ENCODE measurements at places on chromosomes 3 and 15. TPM values are rescaled to one million over a fixed set of nuclear protein-coding genes. Genes with fewer than 3 reads are reported as not detected.
A peak's percentile ranks its signal among the peaks of the same experiment; 100 is the strongest.

- H3K27me3 ChIP-seq: peaks cover under 1% of the 10 kb centered on the region
- H3K27ac ChIP-seq: no peak overlapping the region
- H3K4me3 ChIP-seq: no peak overlapping the region
- no peaks in the 10 kb centered on the region for H3K4me1 ChIP-seq
- no peak for DNase-seq
Observed at GRCh38 chr3:122927726-122928125, 99.8 kb downstream of the SEMA5B start.

- H3K27ac ChIP-seq: peak overlapping the region; percentile 42
- H3K36me3 ChIP-seq: peaks cover 62% of the 10 kb centered on the region
- peak overlapping the region; percentile 95 for H3K4me3 ChIP-seq
- peaks cover 70% of the 10 kb centered on the region for H3K4me1 ChIP-seq
- no peaks in the 10 kb centered on the region for H3K27me3 ChIP-seq
Observed at GRCh38 chr15:66389859-66390381, 3.2 kb downstream of the MAP2K1 start.

DNA sequence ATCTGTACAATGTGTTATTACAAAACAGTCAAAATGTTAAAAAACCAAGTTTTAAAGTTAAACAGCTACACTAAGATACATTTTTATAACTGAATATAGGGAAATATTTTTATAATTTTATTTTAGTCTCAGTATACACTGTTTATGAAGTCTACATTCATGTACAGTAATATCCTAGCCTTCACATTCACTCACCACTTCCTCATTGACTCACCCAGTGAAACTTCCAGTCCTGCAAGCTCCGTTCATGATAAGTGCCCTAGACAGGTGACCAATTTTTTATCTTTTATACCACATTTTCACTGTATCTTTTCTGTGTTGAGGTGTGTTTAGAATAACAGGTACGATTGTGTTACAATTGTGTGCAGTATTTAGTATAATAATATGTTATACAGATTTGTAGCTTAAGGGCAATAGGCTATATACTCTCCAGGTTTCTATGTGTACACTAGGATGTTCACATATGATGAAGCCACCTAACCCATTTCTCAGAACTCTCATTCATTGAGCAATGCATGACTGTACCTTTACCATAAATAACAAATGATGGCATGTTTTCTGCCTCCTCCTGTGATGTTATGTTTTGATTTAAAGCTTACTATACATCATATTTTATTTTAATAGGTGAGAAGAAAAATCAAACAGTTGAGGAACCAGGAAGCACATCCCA lies 388.4 kb upstream of the NDN start:
- H3K4me1 ChIP-seq: no peaks in the 10 kb centered on the region
- no peak overlapping the region for H3K4me3 ChIP-seq
- H3K27me3 ChIP-seq: no peaks in the 10 kb centered on the region
- H3K27ac ChIP-seq: no peak overlapping the region

DNA sequence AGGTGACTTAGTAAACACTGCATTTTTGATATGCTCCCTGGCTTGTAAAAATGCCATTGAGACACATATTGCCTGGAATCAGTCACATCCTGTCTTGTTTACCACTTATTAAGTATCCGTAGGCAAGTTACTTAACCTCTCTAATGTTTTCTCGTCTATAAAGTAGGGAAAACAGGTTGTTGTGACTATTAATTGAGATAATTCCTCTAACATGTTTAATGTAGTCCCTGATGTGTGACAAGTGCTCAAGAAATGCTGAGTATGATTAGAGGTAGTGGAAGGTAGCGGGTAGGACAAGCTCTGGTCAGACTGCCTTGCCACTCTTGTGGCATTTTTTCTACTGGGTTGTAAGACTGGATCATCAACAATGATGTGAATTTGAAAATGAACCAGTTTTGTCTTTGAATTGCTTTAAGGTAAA lies 54.1 kb downstream of the NFKBIZ start:
- peaks cover 13% of the 10 kb centered on the region for H3K4me1 ChIP-seq
- no peaks in the 10 kb centered on the region for H3K27me3 ChIP-seq
- H3K27ac ChIP-seq: no peak overlapping the region
- DNase-seq: no peak
- no peak overlapping the region for H3K4me3 ChIP-seq

GRCh38 chr15:98894312-98894711 lies 113.3 kb downstream of the PGPEP1L start:
- no peak overlapping the region for H3K4me3 ChIP-seq
- no peak overlapping the region for H3K27ac ChIP-seq
- H3K4me1 ChIP-seq: peaks cover 12% of the 10 kb centered on the region
- no peaks in the 10 kb centered on the region for H3K27me3 ChIP-seq

- H3K4me3 ChIP-seq: no peak overlapping the region
- peaks cover 16% of the 10 kb centered on the region for H3K36me3 ChIP-seq
- no peaks in the 10 kb centered on the region for H3K27me3 ChIP-seq
- no peak overlapping the region for H3K27ac ChIP-seq
Observed at GRCh38 chr3:40292637-40293349, 16.7 kb upstream of the EIF1B start.

SLC28A2 gene
- total RNA-seq: not detected
